ENCODE measurements at places on chromosomes 7 and 10.

- no peak for DNase-seq
These were observed 458.5 kb downstream of the GPAM start for GRCh38 chr10:111725050-111725449.

GRCh38 chr10:3068201-3068967 is 1.0 kb downstream of the PFKP start:
- DNase-seq: peak; percentile 81

GRCh38 chr7:50580057-50580456 is 14.9 kb upstream of the DDC start:
- no peak for DNase-seq

- peak; percentile 16 for DNase-seq
These were observed 108.5 kb downstream of the ARHGAP12 start for GRCh38 chr10:31820096-31820495.

- DNase-seq: no peak
These were observed 77.7 kb downstream of the GRID1 start for GRCh38 chr10:86288695-86289576.

GRCh38 chr10:33151344-33151864 is 183.1 kb downstream of the NRP1 start:
- no peak for DNase-seq

- no peak for DNase-seq
These were observed 9.3 kb upstream of the PDE1C start for GRCh38 chr7:32079510-32079909.

- peak; percentile 30 for DNase-seq
These were observed 61.1 kb upstream of the NPSR1 start for GRCh38 chr7:34596887-34597286.

All from adipocyte (in vitro differentiated cells).